Fibroblast of villous mesenchyme (primary cell): ENCODE measurements at places on chromosomes 12 and 14. TPM values are rescaled to one million over a fixed set of nuclear protein-coding genes. Genes with fewer than 3 reads are reported as not detected.

DNA sequence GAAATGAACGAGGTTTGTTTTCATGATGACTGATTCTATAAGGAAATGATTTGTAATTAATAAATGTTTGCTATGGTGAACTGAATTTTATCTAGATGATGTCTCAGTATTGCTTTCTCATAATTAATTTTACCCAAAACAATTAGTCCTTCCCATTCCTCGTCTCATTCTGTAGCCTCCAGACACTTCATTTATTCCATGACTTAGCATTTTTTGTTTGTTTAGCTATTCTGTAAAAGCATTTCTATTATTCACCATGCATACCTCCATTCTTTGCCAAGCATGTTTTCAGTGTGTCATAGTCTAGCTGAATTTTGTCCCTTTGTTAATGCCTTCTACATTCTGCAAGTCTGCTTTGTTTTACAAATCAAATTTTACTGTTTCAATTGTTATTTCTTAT is 137.4 kb upstream of the RPL10L start:
- DNase-seq: no peak

DNA sequence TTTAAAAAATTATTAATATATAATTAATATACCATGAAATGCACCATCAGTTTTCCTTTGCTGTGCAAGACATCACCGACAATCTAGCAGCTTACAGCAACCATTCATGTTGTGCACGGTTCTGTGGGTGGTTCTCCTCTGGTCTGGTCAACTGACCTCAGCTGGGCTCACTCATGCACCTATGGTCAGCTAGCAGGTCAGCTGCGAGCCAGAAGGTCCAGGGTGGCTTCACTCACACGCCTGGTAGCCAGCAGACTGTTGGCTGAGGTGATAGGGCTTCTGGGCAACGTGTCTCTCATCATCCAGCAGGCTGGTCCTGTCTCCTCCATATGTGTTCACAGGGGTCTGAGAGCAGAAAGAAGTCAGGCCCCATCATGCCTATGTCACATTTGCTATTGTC is 210.4 kb downstream of the KIF26A start:
- no peak for DNase-seq

GRCh38 chr12:94429633-94430032 is 30.0 kb downstream of the CEP83 start:
- DNase-seq: peak; percentile 49

GRCh38 chr14:62778852-62779251 is 266.4 kb downstream of the KCNH5 start:
- peak; percentile 53 for DNase-seq

Gene LRRC10
- total RNA-seq: not detected in 2 replicates

DNA sequence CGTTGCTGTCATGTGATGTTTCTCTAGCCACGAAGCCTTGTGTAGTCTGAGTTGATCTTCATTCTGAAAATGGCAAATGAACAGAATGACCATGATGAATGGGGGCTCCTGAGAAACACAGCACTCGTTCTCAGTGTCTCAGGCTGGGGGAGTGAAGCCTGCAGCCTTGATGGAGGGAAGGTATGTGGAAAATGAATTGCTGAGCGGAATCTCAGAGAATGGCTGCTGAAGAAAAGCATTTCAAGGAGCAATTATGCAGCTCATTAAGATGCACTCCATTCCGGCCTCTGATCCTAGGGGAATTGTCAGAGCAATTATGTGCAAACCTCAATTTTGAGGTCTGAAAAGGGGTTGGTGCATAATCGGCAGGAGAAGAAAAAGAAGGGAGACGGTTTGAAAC is 167.1 kb downstream of the CHST11 start:
- no peak for DNase-seq

DNA sequence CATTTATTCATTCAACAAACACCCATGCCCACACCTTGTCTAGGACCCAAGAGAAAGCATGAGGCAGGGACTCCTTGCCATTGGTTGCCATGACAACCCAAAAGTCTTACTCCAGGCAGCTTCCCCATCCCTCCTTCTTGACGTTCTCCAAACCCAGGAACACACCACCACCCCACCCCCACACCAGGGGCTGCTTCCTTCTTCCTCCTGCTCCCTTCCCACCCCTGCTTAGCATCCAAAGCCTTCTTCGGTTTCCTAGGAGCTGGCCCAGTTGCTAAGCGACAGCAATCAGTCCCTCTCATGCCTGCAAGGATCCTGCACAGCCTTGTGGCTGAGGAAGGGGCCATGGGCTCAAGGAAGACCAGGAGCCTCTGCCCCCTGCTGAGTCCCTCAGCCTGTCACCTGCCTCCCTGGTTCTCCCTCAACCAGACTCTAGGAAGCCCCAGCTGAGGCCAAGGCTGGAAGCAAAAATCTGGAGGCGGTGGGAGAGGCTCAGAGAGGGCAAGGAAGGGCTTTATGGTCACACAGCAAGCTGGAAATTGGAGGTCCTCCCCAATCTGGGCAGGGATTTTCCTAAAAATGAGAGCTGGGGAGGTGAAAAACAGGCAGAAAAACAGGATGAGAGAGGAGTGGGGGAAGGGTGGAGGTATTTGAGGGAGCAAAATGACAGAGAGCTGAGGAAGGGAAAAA is 15.4 kb downstream of the RASAL1 start:
- no peak for DNase-seq

Gene MORN3
- total RNA-seq: 0.32 TPM in 1 of 2 replicates, not detected in the other

GRCh38 chr12:113373440-113373839 is 15.1 kb downstream of the PLBD2 start:
- no peak for DNase-seq

Gene KRT3
- total RNA-seq: not detected in 2 replicates

Gene PAWR
- total RNA-seq: 48.0 and 64.3 TPM in 2 replicates

- DNase-seq: no peak
These were observed 162.5 kb downstream of the SLC38A4 start for GRCh38 chr12:46663318-46663717.

DNA sequence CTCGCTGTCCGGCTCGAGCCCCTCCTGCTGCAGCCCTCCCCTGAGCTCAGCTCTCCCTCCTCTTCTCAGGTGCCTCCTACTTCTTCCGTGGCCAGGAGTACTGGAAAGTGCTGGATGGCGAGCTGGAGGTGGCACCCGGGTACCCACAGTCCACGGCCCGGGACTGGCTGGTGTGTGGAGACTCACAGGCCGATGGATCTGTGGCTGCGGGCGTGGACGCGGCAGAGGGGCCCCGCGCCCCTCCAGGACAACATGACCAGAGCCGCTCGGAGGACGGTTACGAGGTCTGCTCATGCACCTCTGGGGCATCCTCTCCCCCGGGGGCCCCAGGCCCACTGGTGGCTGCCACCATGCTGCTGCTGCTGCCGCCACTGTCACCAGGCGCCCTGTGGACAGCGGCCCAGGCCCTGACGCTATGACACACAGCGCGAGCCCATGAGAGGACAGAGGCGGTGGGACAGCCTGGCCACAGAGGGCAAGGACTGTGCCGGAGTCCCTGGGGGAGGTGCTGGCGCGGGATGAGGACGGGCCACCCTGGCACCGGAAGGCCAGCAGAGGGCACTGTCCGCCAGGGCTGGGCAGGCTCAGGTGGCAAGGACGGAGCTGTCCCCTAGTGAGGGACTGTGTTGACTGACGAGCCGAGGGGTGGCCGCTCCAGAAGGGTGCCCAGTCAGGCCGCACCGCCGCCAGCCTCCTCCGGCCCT is 22.8 kb downstream of the MMP17 start:
- no peak for DNase-seq

GRCh38 chr14:41663473-41663850 is 56.8 kb downstream of the LRFN5 start:
- DNase-seq: no peak

Gene PDE3A
- total RNA-seq: 3.9 and 7.1 TPM in 2 replicates

- no peak for DNase-seq
These were observed 31.3 kb downstream of the SLC38A1 start for GRCh38 chr12:46237371-46238045.

- DNase-seq: peak; percentile 28
These were observed 63.2 kb downstream of the KLHL28 start for GRCh38 chr14:44898551-44898950.

GRCh38 chr14:66405158-66405557 is 81.0 kb upstream of the CCDC196 start:
- DNase-seq: no peak

Gene SYT1
- total RNA-seq: 2.3 and 3.9 TPM in 2 replicates

DNA sequence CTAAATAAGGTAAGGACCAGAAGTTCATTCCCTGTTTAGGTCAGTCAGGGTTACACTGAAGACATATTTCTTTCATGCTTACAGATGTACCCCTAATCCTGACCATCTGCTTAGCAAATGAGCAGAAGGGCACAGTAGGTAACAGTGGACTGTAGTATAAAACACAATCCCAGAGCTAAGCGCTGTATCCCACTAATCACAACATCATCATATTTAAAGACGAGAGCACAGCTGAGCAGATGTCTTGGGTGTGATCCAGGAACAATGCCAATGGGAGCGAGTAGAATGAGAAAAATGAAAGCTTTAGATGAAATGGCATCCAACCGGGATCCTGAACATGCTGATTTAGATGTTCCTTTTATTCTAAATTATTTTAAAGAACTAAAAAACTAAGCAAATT is 213.4 kb downstream of the CCER1 start:
- DNase-seq: no peak

GRCh38 chr14:100901391-100902183 is 1.9 kb downstream of the RTL1 start:
- DNase-seq: no peak

- no peak for DNase-seq
These were observed 23.6 kb downstream of the BDKRB1 start for GRCh38 chr14:96279564-96279963.

DNA sequence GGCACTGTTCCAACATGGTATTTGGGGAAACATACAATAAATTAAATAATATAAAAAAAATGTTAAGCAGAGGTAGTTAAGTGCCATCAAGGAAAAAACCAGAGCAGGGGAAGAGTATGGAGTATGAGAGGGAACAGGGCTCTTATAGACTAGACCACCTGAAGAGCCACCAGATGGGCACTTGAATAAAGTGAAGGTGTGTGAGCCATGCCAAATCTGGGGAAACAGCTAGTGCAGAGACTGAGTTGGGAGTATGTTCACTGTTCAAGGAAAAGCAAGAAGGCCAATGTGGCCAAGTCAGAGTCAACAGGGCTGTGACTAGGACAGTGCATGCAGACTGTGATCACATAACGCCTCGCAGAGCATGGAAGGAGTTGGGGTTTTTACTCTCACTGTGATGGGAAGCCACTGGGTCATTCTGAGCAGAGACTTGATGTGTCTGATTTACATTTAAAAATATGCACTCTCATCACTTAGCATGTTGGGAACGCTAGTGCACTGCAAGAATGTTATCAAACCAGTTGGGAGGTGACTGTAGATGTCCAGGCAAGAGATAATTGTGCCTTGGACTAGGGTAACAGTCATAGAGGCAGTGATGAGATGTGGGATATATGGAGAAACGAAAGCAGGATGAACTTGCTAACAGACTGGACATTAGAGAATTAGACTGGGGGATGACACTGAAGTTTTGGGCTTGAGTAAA is 25.6 kb downstream of the NDUFA12 start:
- no peak for DNase-seq

Gene TEX52
- total RNA-seq: not detected in 2 replicates

DNA sequence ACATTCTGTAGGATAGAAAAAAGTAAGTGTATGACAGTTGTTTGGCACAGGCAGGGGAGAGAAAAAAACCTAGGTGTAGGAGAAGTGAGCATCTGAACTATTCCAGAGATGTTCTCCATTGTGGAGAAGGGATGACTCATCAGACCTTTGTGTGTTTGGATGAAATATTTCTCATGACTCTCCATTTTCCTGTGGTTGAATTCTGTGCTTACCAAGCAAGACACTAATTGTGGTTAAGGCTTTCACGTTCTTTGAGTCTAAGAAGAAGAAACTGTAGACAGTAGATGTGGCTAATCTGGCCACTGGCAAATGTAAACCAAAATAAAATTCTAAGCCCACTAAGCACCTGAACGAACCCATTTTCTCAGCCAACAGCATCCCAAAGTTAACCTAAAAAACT is 107.9 kb upstream of the GZMB start:
- peak; percentile 10 for DNase-seq

- no peak for DNase-seq
These were observed 8.5 kb downstream of the IRAK3 start for GRCh38 chr12:66197495-66197921.

DNA sequence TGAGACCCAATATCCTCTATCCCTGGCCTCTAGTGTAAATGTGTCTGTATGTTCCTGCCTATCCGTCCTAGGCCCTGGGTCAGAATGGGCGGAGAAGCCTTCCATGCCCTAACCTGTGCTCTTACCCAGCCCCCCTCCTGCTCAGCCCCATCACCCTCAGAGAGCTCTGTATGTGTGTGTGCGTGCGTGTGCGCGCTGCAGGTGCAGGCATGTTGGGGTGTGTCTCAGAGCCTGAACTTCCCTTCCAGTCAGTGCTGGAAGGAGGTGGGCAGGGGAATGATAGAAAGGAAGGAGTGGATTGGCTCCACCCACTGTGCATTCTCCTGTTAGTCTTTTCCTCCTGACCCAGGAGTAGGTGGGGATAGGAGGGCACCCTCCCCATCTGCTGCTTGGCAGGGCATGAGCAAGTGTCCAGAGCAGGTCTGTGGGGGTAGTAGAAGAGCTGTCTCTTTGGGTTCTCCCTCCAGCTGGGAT is 7.2 kb downstream of the NAB2 start:
- no peak for DNase-seq

Gene CLEC4C
- not detected in 2 replicates for total RNA-seq

Gene SCNN1A
- under 0.01 and 0.32 TPM in 2 replicates for total RNA-seq

Gene MIP
- not detected in 2 replicates for total RNA-seq

Gene SSPN
- 11.6 and 22.0 TPM in 2 replicates for total RNA-seq
